ENCODE measurements at places on chromosomes 3 and 15.

GRCh38 chr3:126850370-126851085, 132.4 kb upstream of the PLXNA1 start:
- no peak for DNase-seq

- no peak for DNase-seq
Observed at GRCh38 chr3:56747150-56747549, 54.6 kb downstream of the ARHGEF3 start.

DNA sequence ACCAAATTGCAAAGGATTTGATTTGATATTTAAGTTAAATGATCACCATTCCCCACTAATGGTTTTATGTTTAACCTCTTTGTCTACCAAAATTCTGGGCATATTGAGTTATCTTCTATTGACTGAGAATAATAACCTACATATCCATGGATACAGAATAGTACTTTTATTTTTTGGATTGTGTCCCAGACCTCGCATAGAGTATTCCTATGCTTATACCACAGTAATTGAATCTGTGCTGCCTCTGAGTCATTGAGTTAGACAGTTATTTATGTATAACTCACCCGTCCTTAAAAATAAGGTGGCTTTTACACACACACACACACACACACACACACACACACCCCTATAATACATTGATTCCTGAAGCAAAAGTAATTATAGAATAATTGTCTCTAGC, 690.1 kb upstream of the BCHE start:
- no peak for DNase-seq

DNA sequence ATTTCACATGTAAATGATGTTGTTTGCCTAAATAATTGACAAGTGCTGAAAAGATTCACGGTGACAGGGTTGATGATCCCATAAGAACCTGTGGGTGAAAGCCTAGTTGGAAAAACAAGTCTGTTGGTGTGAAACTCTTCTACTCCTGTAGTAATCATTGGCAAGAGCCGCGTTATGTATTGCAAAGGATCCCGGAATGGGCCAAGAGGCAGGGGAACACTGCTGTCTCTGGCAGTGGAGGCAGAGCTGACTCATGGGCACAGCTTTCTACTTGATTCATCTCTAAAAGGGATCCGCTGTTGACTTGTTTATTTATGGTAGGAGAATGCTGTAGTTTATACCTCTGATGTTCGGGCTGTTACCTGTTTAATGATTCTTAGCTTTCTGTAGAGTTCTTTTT, 63.1 kb downstream of the MAP6D1 start:
- DNase-seq, result no peak

DNA sequence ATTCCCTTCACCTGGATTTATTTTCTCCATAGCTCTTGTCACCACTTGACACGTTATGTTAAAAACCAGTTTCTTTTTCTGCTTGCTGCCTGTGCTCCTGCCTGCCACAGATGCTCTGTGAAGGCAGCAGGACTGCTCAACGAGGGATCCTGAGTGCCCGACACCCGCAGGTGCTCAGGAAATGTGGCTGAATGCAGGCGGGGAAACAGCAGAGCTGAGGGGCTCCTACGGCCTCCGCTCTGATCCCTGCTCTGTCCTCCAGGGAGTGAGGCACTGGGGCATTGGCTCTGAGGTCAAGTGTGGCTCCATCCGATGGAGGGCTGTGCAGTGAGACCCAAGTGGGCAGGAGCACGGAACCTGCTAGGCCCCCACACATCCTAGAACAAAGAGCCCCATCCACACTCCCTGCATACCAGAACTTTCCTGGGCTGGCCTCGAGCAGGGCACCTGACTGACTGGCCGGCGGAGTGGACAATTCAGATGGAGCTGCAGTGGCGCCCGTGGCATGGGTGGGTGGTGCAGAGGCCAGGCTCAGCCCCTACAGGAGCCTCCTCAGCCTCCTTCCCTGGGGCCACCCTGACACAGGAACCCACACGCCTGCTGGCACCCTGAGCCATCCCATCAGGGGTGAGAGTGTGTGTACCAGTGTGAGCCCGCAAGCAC, 27.9 kb downstream of the IQSEC1 start:
- DNase-seq, result no peak

GRCh38 chr3:54087581-54088410, 34.6 kb upstream of the CACNA2D3 start:
- no peak for DNase-seq

DNA sequence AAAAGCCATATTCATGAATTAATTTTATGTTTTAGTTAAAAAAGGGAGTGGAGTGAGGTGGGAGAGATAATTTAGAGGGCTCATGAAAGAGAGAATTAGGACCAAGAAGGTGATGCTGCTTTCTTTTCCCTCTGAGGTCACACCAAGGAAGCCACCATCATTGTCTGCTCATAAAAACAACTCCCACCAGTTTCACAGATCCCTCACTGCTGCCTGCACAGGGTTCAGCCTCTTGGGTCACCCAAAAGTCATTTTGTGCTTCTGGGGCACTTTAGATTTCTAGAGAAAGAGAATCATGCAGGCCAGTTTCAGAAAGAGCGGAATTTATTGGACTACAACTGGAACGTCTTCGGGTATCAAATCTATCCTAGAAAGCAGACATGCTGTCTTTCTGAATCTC, 241.4 kb upstream of the EOMES start:
- DNase-seq, result no peak

- no peak for DNase-seq
Observed at GRCh38 chr3:36677331-36678007, 86.9 kb downstream of the DCLK3 start.

DNA sequence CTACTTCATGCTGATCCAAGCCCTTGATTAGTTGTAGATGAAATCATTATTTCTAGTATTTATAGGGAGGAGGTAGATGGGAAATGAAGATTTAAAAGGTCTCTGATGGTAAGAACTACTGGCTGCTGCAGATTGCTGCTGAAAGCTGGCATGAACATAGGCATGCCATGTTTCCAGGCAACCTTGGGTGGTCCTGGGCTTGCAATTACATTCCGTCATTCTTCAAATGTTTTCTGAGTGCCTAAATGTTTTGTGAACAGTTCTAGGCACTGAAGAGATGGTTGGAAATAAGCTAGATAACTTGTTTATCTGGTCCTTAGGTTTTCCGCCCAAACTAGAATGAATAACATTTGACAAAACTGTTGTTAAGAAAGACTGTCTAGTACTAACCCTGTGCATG, 95.8 kb downstream of the KCNAB1 start:
- no peak for DNase-seq

- no peak for DNase-seq
Observed at GRCh38 chr3:8869613-8870012, 93.7 kb downstream of the RAD18 start.

DNA sequence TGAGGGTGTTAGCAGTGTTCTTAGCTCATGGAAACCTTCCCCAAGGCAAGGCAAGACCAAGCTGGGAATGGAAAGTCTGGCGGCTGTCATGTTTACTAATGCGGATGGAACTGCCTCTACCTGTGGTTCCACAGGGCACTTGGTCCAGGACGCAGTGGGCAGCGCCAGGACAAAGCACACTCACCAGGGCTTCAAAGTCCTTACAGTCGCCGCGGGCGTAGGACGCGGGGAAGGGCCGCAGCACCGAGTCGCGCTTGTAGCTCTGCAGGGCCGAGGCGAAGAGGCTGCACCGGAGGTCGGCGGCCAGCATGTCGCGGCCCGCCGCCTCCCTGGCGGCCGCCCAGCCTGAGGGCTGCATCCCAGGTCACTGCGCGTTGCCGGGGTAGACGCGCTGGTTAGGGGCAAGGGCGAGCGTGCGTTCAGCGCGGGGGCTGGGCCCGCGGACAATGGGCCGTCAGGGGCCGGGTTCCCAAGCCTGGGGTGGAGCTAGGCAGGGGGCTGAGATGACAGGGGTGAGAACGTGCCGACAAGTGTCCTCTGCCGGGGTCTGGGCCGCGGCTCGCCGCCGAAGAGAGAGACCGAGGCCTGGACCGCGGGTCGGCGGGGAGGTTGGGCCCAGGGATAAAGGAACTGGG, 497 bp downstream of the PARP16 start:
- DNase-seq, result no peak

All from stimulated activated CD4-positive, alpha-beta T cell treated with anti-CD3 and anti-CD28 coated beads, Interleukin-12 subunit alpha, Interleukin-12 subunit beta, amount 100 ng/mL, for 24 hours (primary cell).